ENCODE measurements at places on chromosomes 1 and 21.

GRCh38 chr1:224558904-224559303, 57.2 kb upstream of the CNIH3 start:
- DNase-seq = no peak

GRCh38 chr1:222653178-222653827, 35.4 kb downstream of the MIA3 start:
- DNase-seq = no peak

- no peak for DNase-seq
Observed at GRCh38 chr1:216119600-216119999, 303.6 kb downstream of the USH2A start.

- DNase-seq = no peak
Observed at GRCh38 chr21:30083225-30083945, 83.2 kb downstream of the CLDN17 start.

DNA sequence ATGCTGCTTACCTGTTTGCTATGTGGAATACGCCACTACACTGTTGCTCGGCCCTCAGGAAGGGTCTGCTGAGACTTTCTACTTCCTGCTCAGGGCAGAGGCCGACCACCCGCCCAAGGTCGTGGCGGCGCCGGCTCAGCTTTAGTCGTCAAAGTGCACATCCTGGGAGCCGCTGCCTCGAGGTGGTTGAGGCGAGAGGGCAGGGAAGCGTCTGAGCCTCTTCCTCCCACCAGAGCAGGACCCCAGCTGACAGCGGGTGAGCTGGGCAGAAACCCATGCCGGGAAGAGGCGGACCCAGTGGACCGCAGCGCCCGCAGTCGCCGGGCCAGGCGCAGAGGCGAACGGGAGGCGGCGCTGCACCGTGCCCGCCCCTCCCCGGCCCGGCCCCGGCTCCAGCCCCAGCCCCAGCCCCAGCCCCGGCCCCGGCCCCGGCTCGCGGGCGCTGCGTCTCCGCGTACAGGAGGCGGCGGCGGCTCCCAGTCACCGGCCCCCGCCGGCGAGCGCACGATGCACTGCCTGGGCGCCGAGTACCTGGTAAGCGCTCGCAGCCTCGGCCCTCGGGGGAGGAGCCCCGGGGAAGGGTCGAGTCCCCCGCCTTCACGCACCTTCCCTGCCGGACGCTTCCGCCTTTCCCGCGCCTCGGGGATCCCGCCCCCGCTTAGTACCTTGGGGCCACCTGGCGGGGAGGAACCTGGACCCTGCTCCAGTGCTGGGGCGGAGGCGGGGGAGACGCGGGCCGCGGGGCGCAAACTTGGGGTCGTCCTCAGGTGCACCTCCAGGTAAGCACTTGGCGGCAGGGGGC, at the start of gene SLC44A3:
SLC44A3 (plus strand) TSS at position 413 of the 802 bp plus-strand sequence; CDS start at position 508, 95 bp downstream.
- DNase-seq = no peak

GRCh38 chr1:3119725-3120124, 50.7 kb downstream of the PRDM16 start:
- DNase-seq = no peak

DNA sequence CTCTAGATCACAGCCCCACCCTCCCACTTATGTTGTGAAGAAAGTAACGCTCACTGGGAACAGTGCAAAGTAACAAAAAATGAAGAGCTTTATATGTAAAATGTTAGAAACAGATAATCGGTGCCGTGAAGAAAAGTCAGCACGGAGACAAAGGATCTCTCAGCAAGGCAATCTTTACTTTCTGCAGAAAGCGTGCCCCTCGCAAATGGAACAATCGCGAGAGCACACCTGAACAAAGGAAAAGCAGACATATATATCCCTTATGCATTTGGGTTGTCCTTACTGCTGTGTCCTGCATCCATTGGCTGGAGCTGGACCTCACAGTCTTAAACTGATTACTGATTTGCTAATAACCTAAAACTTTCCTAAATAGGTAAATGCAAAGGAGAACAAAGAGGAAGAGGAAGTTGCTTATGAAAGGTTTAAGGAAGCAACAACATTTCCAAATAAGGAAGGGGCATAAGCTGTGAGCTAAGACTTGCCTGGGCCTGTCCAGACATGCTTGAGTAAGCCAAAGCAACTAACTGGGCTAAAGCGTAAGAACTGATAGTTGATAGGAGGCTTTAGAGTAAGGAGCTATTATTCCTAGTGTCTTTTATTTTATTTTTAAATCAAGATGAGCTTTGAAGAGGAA, 89.7 kb downstream of the GTF2B start:
- no peak for DNase-seq

DNA sequence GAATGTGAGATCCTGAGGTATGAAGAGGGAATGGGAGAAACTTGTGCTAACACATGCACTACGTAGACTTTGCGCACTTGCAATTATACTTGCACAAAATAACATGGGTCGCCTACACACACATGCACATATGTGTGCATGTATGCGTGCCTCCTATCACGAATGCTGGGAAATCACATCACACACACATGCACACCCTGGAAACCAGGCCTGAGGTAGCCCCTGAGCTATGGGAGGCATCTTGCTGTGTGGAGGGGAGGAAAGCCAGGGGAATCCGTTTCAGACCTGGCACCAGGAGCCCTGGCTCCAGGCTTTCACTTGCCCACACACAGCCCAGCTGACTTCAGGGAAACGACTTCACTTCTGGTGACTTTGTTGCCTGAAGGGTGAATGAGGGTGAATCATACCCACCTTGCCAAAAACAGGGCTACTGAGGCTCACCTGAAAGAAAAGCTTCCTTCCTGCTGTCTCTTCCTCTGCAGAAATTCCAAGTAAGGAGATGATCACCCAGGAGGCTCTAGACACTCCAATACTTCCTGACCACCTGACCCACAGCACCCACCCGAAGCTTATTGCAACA, 136.0 kb upstream of the NGF start:
- DNase-seq = no peak

DNA sequence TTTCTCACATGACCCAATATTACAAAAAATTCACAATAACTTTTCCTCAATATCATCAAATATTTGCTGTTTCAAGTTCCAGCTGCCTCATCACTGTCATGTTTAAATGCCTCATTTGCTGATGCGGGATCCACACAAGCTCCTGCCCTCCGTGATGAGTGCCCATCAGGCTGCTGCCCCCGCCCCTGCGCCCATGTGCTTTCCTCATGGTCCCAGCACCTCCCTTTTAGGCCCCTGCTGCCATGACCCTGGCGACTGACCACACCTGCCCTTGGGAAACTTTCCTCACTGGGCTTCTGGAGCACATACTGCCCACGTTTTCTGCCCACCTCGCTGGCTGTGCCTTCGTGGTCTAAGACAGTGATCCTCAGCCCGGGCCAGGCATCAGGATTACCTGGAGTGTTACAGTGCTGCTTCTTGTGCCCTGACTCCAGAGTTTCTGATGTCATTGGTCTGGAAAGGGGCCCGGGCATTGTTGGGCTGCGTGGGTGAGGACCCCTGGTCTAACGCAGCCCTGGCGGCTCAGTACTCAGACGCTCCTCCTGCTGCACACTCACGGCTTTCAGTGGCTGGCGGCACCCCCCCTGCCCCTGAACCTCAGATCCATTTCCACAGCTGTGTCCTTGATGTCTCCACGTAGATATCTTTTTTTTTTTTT, 20.5 kb downstream of the PLEKHM2 start:
- no peak for DNase-seq

GRCh38 chr1:30677471-30677870, 45.9 kb downstream of the MATN1 start:
- DNase-seq = no peak

All from activated CD4-positive, CD25-positive, alpha-beta regulatory T cell (primary cell).